ENCODE measurements at places on chromosomes 4 and X. TPM values are rescaled to one million over a fixed set of nuclear protein-coding genes. Genes with fewer than 3 reads are reported as not detected.

DNA sequence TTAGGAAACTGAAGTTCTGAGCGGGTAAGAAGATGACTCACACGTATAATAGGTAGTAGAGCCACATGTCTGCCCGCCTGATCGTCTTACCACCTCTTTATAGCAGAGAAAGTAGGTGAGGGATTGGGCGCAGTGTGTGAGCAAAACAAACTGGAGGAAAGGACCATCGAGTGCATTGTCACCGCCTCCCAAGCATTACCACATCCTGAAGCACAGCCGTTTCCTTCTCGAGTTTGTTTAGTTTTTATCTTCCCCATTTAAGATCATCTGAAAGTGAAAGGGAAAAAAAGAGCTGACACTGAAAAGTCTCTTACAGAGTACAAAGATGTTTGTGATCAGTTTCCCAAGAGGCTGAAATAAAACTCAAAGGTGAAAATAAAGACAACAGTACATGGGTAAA is 14.8 kb downstream of the PDK3 start:
- DNase-seq, result peak; percentile 56

The ABCB7 gene
- 25.4 TPM for total RNA-seq

GRCh38 chr4:47863486-47863885 is 25.6 kb upstream of the CORIN start:
- DNase-seq, result no peak

The SSX3 gene
- not detected for total RNA-seq

The EGFL6 gene
- total RNA-seq, result 0.59 TPM

DNA sequence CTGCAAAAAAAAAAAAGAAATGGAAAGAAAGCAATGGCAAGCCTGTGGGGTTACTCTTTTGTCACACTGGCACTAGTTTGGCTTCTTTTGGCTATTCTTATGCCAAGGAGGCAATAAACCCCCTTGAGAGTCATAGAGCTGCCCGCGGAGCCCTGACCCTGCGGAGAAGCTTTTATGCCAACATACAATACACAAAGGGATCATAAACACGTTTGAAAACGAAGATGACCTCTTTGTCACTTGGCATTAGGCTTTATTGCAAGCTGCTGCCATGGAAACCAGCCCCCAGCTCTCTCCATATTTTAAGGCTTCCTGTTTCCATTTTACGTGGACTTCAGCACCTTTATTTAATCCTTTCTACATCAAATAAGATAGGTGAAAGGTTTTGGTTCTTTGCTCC is 7.6 kb downstream of the NEUROG2 start:
- DNase-seq, result no peak

DNA sequence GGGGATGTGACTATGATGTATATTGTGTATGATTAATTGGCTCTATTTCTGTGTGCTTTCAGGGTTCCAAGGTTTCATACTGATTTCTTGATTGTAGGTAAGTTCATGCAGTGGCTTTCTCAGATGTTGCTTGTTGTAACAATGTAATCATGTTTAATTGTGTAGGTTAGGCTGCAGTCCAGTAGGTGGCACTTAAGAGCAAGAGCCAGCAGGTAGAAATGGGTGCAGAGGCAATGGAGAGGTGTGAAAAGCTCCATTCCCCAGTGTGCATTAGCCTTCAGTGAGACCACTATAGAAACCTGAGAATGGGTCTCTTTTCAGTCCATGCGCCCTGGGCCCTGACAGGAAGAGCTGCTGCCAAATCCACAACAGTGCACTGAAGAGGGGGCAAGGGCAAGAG is 28.2 kb downstream of the DCAF12L2 start:
- DNase-seq, result no peak

DNA sequence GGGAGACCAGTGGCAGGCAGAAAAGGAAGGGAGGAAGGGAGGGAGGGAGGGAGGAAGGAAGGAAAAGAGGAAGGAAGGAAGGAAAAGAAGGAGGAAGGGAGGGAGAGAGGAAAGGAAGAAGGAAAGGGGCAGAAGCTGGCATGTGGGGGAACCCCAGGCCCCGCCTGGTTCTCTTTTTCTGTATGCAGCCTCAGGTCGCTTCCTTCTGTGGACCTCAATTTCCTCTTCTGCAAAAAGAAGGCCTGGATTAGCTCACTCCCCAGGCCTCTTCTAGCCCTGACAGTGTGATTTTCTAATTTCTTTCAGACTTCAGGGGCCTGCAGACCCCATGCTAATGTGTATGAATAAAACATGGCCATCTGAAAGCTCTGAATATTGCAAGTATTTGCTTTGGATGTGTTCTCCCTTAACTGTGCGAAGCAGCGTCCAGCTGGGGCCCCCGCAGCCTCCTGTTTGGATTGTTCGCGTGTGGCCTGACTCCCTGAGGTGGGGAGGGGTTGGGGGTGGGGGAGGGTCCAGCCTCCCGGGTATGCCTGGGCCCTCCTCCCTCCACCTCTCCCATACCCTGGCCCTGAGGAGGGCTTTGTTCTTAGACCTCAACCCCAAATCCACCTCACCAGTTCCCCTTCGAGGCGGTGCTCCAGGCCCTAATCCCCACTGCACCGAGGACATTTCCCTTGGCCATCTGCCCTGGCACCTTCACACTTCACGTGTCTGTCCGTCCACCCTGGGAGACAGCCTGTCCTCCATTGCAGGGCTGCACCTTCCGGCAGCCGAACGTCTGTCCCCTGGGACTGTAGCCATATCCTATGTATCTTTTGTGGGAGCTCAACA is 199.9 kb upstream of the ATP6AP2 start:
- no peak for DNase-seq

GRCh38 chr4:185637163-185637875 is 102.0 kb upstream of the PDLIM3 start:
- DNase-seq, result no peak

DNA sequence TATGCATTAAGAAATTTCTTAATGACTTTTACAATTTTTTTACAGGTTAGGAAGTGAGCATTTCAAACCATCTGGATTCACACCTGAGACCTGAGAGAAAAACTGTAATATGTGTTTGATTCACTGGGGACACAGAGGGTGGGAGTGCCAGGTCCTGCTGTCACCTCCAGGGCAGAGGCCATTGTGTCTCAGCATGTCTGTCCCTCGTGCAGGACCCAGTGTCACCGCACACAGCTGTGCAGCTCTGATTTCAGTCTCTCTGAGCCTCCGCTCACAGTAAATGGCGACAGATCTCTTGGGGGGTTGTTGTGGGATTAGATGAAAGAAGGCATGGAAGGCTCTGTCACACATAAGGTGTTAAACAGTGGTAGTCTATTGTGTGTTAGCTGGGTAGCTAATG is 23.0 kb upstream of the CLDN24 start:
- no peak for DNase-seq

DNA sequence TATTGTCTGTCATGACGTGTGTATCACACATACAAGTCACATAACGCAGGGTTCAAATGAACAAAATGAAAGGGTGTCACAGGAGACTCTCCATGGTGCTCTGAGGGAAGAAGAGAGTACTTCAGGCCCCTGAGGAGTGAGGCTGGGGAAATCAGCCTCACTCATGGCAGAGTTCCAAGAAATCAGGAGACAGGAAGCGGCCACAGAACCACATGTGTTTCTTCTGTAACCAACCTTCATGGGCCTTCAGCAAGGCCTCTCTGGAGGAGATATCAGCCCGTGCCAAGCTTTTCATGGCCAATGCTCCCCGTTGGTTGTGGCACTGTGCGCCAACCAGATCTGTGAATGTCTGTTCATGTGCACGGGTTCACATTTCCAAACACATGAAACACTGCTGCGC is 76.0 kb downstream of the NAT8L start:
- DNase-seq, result no peak

DNA sequence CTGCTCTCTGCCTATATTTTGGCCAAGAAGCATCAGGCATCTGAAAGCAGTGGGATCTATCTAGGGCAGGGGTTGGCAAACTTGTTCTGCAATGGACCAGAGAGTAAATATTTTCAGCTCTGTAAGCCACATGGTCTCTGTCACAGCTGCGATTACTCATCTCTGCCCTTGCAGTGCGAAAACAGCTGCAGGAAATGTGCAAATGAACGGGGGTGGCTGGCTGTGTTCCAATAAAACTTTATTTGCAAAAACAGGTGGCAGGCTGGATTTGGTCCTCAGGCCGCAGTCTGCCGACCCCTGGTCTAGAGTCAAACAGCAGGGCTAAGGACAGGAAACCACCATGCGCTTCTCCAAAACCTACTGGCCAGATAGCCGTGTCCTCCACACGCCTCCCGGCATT is 48.6 kb downstream of the ACOX3 start:
- no peak for DNase-seq

GRCh38 chr4:101695176-101695575 is 95.4 kb upstream of the BANK1 start:
- no peak for DNase-seq

DNA sequence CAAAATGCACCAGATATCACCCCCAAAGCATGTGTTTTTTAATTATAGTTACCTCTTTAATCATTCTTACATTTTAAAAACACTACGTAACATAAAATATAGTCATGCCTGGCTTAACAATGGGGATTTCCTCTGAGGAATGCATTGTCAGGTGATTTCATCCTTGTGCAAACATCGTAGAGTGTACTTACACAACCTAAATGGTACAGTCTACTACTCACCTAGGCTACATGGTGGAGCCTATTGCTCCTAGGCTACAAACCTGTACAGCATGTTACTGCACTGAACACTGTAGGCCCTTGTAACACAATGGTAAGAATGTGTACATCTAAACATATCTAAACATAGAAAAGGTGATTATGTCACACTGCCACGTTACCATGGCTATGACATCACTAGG is 208.6 kb downstream of the SPOCK3 start:
- no peak for DNase-seq

DNA sequence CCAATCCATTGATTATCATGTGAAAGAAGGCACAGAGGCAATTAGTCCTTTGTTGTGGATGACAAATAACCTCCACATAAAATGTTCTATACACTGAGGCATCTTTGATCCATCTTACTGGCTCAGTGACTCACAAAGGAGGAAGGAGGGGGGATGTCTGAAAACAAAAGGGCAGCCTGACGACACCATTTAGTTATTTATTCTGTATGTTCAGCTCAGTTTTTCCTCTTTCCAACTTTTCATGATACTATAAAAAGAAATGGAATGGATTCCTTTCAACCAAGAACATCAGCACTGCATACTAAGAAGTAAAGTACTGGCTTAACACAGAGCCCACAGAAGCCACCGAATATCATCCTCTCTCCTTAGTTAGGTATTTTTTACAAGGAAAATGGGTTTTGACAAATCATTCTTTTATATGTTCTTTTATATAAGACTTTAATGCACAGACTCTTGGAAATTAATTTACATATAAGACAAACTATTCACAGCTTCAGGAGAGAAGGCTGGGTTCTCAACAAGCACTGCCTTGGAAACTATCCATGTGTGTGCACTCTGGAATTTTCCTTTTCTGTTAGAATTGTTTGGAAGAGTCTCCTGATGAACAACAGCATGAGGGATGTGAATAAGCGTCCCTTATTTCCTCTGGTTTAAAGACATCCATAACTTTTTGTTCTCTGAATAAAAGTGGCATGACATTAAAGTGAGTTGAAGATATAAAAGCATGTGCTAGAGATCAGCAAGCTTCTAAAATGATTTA is 135.6 kb downstream of the TSPAN5 start:
- no peak for DNase-seq

- no peak for DNase-seq
These were observed 459.5 kb downstream of the GASK1B start for GRCh38 chr4:157713342-157713741.

The RTL3 gene
- total RNA-seq, result not detected

- DNase-seq, result no peak
These were observed 138.5 kb downstream of the ARX start for GRCh38 chrX:24877288-24877664.

The PRKG2 gene
- total RNA-seq, result 0.59 TPM

DNA sequence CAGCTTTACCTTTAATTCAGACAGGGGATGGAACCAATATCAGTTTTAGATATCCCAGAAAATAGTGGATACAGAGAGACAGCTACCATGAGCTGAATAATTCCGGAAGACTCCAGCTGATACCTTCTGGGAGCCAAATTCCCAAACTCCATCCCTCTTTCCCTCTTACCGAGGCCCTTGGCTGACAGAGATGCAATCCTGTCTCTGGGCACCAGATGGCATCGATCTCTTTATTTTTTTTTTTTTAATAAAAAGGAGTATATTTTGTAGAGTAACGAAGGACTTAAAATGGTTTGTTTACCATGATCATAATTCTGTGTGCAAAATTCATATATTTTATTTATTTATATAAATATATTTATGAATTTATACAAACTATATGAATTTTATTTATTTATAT is 31.0 kb downstream of the RAB40A start:
- no peak for DNase-seq

DNA sequence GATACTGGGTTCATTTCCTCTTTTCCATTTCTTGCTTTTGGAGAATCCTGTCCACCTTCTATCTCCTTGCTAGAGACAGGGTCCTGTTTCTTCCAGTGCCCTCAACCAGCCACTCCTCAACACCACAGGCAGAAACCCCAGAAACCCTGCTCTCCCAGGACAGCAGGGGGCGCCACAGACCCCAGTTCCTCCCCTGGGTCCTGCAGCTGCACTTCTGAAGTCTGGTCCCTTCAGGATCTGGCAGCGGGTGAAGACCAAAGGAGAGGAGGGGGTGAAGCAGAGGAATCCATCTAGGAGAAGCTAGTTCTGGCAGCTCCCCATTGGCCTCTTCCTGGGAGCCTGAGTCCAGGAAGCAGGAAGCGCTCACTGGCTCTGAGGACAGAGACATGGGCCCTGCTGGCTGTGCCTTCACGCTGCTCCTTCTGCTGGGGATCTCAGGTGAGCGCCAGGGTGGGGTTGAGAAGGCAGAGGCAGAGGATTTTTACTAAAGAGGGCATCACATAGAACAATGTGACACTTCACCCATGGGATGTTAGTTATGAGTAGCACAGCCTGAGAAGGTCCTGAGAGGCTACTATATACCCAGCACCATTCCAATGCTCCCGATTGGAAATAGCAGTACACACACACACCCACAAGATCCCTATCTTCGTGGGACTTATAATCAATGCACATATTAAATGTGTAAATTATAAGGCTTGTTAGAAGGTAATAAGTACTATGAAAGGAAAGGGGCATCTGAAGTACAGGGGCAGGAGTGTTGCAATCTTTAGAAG is at the start of gene PRSS48:
Gene PRSS48 (plus strand): TSS at position 375 of the 776 bp plus-strand sequence. CDS start 12 bp downstream, at position 387.
- no peak for DNase-seq

The SEPTIN11 gene
- total RNA-seq, result 54.3 TPM

DNA sequence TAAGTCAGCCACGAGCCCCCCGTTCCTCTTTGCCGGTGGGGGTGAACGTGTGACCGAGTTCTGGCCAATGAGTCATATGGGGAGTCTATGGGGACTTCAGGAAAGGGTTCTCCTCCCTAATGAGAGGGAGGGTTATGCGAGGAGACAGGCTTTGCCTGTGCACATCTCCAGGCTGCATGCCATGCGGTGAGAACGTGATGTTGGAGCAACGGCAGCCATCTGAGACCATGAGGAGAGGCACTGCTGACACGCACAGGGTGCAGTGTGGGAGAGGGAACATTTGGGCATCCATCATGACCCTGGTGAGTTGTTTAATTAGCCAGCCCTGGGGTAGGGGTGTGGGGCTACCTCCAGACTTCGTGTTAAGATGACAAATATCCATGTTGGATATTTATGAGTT is 55.8 kb downstream of the ABLIM2 start:
- no peak for DNase-seq

DNA sequence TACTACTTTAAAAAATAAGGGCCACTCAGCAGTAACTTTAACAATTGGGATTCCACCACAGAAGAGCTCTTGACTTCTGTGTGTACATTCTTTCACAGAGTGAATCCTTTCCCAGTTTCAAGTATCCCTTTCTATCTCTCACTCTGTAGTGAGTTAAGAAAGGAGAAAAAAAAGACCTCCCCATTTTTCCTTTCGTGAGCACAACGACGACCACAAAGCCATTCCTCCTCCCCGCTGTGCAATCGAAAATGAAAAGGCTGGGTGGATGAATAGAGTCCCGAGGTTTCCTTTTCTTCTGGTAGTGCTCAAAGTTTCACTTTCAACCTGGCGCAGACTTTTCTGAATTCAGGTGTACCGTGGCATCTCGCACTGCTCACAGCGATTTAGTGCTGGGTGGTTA is 58.0 kb downstream of the TAB3 start:
- no peak for DNase-seq

All from CD8-positive, alpha-beta memory T cell (primary cell).